ENCODE measurements at places on chromosomes 2 and 18.

DNA sequence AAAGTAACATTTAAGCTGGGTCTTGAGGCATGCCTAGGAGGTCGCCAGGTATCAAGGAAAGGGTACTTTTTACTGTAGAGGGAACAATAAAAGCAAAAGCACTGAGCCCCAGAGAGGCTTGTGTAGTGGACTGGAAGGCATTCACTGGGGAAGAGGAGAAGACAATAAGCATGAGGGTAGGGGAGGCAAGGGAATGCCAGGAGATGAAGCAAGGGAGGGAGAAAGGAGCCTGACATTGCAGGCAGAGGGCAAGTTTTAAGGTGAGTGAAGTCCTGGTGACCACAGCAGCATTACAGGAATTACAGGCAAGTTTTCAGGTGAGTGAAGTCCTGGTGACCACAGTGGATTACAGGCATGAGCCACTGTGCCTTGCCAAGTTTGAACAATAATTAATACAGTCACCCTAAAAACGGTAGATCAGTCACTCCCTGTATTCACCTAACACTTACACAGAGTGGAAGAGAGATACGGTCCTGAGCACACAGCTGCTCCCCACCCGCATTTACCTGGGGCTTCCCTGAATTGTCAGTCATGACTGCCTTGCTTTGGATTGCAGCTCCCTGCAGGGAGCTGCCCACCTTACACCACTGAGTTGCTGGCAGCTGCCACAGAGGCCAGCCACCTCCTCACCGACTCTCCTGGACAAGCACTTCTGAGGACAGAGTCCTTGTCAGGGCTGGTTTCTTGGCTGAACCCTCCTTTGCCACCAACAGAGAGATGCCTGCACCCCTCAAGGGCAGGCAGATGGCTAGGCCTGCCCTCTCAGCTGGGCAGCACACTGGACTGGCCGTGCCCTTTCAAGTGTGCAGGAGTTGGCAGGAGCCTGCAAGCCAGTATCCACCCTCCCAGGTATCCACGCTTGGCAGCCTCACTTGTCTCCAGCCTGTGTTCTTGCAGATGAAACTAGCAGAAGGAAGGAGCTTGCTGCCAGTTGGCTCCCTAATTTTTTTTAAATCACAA lies 153.2 kb upstream of the MSH6 start:
- no peak for DNase-seq

DNA sequence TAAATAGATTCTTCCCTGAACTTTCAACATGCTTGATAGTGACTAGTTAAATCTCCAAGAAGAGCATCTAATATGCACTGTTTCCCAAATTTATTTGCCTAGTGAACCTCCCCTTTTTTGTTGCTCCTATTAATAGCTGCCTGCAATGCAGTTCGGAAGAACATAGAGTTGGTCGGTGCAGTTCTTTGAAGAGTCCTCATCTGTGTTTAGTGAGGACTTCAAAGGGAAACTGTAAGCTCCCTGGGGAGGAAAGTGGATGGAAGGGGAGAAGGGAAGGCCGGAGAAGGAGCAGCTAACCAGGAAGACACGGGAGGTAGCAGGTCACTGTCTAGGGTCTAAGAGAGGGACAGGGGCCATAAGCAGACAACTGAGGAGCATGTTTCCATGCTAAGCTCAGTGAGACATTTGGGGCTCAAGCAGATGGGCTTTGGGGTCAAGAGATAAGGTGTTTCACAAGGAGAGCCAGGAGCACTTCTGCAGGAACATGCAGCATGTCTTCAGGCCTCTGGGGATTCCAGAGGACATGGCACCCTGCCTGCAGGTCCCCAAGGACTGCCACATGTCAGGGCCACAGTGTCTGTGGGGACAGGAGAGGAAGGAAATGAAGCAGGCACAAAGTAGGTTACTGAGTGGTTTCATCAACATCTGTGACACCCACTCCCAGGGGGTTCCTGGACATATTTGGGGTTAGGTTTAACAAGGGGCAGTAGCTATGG lies 48.7 kb upstream of the ANXA4 start:
- no peak for DNase-seq

DNA sequence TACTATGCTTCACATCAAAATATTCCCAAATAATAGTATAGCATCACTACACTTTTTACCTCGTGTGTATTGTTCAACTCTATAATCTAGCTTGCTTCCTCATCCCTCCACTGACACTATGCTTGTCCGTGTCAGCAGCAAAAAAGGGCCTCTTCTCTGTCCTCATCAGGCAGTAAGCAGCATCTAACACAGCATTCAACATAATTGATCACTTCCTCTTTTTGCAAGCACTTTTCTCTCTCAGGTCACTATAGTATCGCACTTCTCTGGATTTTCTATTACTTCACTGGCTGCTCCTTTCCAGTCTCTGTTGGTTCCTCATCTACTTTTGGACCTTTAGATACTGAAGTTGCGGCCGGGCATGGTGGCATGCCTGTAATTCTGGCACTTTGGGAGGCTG lies 64.9 kb upstream of the ZSWIM2 start:
- DNase-seq, result no peak

GRCh38 chr2:241514553-241514952 lies 6.2 kb upstream of the STK25 start:
- DNase-seq, result no peak

DNA sequence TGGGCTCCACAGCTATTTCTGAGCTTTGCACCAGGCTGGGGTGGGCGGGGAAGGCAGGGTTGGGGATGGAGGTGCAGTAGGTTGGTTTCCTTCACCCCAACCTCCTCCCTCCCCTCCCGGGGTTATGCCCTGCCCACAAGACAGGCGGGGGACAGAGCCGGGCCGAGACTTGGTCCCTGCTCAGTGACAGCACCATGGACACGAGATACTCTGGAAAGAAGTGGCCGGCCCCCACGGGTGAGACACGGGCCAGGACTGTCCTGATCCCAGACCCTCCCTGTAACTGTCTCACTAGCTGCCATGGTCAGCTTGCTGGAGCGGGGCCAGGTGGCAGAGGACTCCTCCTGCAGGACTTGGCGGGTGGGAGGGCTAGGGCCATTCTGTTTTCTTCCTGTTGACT lies 59.7 kb downstream of the DYSF start:
- DNase-seq, result no peak

- DNase-seq, result no peak
Measured at GRCh38 chr2:47014564-47015051, 99.0 kb upstream of the MCFD2 start.

- DNase-seq, result no peak
Measured at GRCh38 chr2:49032126-49032525, 122.2 kb downstream of the FSHR start.
